A172 (cell line): ENCODE measurements at places on chromosomes 13 and 19. TPM values are rescaled to one million over a fixed set of nuclear protein-coding genes. Genes with fewer than 3 reads are reported as not detected.
A peak's percentile ranks its signal among the peaks of the same experiment; 100 is the strongest.

DNA sequence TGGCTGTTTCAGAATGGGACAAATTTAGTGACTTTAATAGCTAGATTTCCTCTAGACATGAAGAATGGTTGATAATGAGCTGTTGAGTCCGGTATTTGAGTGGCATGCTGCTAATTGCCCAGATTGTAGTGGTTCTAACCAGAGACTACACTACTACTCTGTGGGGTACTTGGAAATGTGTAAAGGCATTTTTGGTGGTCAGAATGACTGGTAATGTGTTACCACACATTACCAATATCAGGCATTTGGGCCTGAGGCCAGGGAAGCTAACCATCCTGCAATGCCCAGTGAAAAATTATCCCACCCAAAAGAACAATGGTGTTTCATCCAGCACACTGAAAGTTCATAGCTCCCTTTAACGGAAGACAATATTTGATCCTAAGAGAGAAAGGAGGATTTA, 17.5 kb upstream of the N4BP2L1 start:
- DNase-seq = no peak

- peak; percentile 40 for DNase-seq
Measured at GRCh38 chr19:40933025-40933424, 51.0 kb upstream of the CYP2A7 start.

The APC2 gene
- total RNA-seq = 0.79 and 5.5 TPM in 2 replicates

The CADM4 gene
- 78.5 and 139 TPM in 2 replicates for total RNA-seq

The DIS3 gene
- total RNA-seq = 34.4 and 44.6 TPM in 2 replicates

DNA sequence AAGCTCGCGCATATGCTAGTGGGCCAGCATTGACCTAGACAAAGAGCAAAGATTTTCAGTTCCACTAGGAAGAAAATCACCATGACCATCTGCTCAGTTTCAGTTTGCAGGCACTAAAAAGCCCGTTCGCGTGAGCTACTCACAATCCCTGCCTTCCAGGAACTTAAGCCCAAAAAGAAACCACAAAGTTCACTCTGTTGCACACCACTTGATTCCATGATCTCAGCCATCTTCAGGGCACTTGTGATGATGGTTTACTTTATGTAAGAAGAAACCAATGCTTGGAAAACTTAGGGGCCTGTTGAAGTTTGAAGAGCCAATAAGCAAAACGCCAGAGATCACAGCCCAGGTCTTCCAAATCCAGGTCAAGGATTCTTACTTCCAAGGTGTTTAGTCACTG, 45.0 kb upstream of the SLC15A1 start:
- no peak for DNase-seq

The C19orf44 gene
- total RNA-seq = 3.4 and 4.2 TPM in 2 replicates

DNA sequence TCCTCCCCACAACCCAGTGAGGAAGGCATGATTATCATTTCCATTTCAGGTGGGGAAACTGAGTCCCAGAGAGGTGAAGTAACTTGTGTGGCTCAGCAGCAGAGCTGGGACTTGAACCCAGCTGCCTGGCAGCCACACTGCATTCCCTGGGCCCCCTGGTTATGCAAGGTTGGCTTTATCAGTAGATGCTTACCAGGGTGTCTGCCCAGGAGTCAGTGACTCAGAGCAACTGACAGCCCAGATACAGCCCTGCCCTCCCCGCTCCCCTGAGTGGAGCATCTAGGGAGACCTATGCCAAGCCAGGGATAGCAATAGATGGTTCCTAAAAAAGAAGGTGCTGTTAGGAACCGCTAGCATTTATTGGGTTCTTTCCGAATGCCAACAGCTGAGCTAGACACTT, 5.9 kb downstream of the IGLON5 start:
- peak; percentile 10 for DNase-seq

The LRRC4B gene
- total RNA-seq = 12.3 and 13.5 TPM in 2 replicates

GRCh38 chr13:85544756-85545155, 254.5 kb downstream of the SLITRK6 start:
- no peak for DNase-seq

DNA sequence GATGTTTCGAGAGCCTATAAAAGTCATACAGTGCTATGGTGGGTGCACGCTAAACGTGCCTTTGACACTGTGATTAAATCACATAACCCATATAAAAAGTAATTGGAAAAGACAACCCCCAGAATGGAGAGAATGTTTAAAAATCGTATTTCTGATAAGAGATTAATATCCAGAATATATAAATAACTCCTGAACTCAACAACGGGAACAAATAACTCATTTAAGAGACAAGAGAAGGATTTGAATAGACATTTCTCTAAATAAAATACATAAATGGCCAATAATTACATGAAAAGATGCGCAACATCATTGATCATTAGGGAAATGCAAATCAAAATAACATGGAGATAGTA, 37.0 kb upstream of the IGFL4 start:
- DNase-seq = no peak

DNA sequence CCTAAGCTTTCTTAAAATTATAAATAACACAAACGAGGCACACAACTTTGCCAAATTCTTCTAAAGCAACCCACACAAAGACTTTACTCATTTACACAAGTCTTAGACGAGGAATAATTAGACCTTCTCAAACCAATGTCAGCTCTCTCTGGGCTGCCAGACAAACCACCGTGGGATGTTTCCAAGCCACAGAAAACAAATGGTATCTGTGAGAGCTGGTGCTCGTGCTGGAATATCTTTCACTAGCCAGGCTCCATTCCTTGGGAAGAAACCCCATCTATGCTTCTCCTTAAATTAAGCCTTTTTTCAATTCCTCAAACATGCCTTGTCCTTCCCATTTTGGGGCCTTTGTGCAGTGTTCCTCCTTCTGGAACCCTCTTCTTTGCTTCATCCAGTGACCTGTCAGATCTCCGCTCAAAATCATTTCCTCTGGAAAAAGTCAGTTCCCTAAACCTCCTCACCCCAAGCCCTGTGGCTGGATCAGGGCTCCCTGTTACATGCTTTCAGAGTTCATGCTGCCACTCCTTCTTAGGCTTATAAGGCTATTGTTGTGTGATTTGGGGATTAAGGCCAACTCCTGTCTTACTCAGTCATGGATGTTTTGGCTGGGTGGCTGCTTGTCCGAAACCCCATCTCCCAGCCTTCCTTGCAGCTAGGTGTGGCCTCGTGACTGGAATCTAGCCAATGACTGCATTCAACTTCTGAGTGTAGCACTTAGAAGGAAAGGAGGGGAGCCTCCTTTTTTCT, 64.2 kb upstream of the GTF2F2 start:
- DNase-seq = peak; percentile 59

- no peak for DNase-seq
Measured at GRCh38 chr13:65855242-65855805, 1374.8 kb downstream of the PCDH9 start.

The ADGRE3 gene
- total RNA-seq = not detected in 2 replicates

The ZNF835 gene
- total RNA-seq = not detected in 2 replicates

The MLNR gene
- not detected in 2 replicates for total RNA-seq

The ZNF600 gene
- 0.12 TPM in 1 of 2 replicates, not detected in the other for total RNA-seq

The ZNF850 gene
- total RNA-seq = 6.1 and 8.4 TPM in 2 replicates

GRCh38 chr19:41799444-41800000, 3.1 kb downstream of the CEACAM3 start:
- no peak for DNase-seq

- DNase-seq = no peak
Measured at GRCh38 chr13:112177450-112178288, 110.7 kb downstream of the SOX1 start.

The ZNF888 gene
- total RNA-seq = 6.6 and 7.8 TPM in 2 replicates

DNA sequence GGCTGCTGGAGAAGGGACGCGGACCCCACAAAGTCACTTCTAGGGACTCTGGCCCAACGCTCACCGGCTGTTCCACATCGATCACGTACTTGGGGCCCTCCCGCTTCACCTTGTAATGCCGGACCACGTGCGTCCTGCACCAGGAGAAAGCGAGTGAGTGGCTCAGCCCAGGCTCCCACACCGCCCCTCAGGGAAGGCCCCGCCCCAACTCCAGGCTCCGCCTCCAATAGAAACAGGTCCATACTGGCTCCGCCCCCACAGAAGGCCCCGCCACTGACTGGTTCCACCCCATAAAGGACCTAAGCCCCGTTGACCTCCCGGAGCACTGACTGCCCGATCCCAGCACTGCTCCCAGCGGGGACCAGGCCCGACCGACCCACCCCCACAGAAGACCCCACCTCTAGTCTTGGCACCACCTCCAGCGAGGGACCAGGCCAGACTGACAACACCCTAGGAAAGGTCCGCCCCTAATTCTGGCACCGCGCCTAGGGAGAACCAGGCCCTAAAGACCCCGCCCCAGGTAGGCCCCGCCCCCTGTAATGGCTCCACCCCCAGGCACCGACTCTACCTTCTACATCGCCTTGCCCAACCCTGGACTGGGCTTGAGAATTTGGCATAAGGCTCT, 11.3 kb downstream of the STAP2 start:
- DNase-seq = peak; percentile 25

The ZNF584 gene
- total RNA-seq = 31.5 and 42.1 TPM in 2 replicates

The ZNF792 gene
- 1.1 and 1.5 TPM in 2 replicates for total RNA-seq

GRCh38 chr13:40221460-40222201, 444.8 kb downstream of the FOXO1 start:
- no peak for DNase-seq

- no peak for DNase-seq
Measured at GRCh38 chr19:17936379-17936778, 3.6 kb downstream of the CCDC124 start.

- no peak for DNase-seq
Measured at GRCh38 chr13:74193391-74193790, 59.2 kb upstream of the KLF12 start.

- DNase-seq = no peak
Measured at GRCh38 chr13:102643656-102644055, 46.9 kb downstream of the TPP2 start.

The PNMA8B gene
- total RNA-seq = not detected in 2 replicates

GRCh38 chr13:58151452-58151851, 519.9 kb downstream of the PCDH17 start:
- DNase-seq = no peak

The AZU1 gene
- total RNA-seq = 0.36 TPM in 1 of 2 replicates, not detected in the other

DNA sequence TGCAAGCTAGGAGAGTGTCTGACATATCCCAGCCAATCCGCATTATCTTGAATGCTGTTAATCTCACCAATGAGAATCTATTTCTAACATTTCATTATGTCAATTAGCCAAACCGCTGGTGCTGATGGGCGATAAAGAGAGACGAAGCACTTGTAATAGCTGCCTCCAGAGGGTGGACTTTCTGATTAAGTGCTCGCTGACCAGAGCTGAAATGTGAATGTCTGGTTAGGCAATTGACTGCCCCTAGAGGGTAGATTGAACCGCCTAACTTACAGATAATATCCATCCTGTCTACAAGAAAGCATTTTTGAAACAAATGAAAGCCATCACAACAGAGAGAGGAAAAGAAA, 552 bp upstream of the GRWD1 start:
- DNase-seq = peak; percentile 80

- no peak for DNase-seq
Measured at GRCh38 chr19:33796164-33796875, at the start of gene KCTD15. Gene KCTD15 (plus strand): TSS chr19:33796870. CDS start chr19:33800455, 3,585 bp downstream.

- peak; percentile 20 for DNase-seq
Measured at GRCh38 chr13:30892966-30893365, 13.1 kb upstream of the MEDAG start.

GRCh38 chr13:113022745-113023574, 53.9 kb downstream of the MCF2L start:
- peak; percentile 26 for DNase-seq

The ZNF442 gene
- 1.9 and 2.4 TPM in 2 replicates for total RNA-seq

- DNase-seq = no peak
Measured at GRCh38 chr13:99860745-99861144, 110.8 kb downstream of the ZIC5 start.

DNA sequence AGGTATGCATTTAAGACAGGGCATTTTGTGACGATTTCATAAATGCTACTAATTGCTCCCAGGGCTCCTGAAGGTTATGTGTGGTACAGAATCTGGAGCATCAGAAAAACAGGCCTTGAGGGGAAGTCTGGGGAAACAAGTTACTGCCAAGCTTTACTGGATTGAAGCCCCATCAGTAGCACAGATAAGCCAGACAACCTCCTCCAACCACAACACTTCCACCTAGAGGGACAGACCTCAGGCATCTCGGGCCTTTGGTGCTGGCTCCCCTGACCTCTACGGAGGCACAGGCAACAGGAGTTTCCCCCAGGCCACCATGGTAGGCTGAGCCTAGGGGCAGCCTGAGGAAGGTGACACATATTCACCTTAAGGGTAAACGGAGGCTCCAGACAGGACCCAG, 54.1 kb downstream of the ABCC4 start:
- no peak for DNase-seq

DNA sequence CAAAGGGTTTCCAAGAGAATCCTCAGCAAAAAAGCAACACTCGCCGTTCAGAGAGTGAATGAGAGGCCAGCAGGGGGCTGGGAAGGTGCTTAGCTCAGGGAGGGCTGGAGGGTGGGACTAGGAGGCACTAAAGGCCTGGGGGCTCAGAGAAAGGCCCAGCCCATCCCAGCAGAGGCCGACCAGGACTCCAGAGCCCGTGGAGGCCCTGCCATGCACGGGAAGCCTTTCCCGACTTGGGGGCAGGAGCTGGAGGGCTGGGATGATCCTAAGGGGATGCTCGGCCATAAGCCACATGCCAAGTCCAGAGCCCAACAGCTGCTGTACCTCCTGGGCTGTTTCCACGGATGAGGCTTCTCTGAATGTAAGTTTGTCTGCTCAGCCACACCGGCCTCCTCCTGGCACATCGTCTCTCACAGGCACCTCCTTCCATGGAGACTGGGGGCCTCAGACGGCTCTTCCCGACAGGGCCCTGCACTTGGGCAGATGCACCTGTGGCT, 19.5 kb downstream of the RASA3 start:
- no peak for DNase-seq

The DDX49 gene
- 65.7 and 73.6 TPM in 2 replicates for total RNA-seq

- DNase-seq = no peak
Measured at GRCh38 chr13:72125561-72125960, 258.6 kb upstream of the DACH1 start.

DNA sequence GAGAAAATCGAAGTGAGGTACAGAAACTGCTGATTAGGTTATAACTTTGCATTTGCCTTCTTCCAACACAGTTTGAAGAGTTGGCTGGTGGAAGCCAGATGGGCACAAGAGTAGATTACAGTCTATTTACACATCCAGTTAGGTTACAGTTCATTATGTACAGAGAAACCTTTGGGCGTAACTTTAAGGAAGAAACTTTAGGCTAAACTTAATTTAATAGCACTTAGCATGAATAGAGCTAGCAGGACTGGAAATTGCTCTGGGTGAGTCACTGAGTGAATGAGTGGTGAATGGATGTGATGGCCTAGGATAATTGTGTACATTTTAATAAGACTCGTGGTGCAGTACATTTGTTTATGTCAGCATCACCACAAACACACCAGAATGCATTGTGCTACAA, 62.9 kb upstream of the KLHL1 start:
- DNase-seq = peak; percentile 2

DNA sequence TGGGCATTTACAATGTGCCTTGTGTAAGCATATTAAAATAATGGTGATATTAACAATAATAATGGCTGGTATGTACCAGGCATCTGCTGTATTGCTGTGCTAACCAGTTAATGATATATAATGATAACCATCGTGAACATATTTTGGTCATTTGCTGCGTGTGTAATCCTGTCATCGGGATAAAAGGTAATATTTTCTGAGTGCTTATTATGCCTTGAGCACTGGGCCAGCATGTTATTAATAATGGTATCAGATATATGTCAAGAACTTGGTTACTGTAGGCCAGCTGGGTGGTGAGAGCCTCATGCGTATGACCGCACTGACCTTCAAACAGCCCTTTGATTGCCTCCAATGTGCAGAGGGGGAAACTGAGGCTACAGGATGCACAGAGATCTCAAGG, 22.2 kb upstream of the FXYD3 start:
- no peak for DNase-seq

The PSG1 gene
- total RNA-seq = 0.43 and 1.5 TPM in 2 replicates
